ENCODE measurements at places on chromosomes 2 and 18. TPM values are rescaled to one million over a fixed set of nuclear protein-coding genes. Genes with fewer than 3 reads are reported as not detected.

Gene LYPD6B
- total RNA-seq, result 0.59 TPM

Gene TSN
- 30.6 TPM for total RNA-seq

Gene AQP4
- total RNA-seq, result 0.42 TPM

Gene TCF23
- total RNA-seq, result 0.05 TPM

GRCh38 chr18:10926621-10927161, 222.7 kb downstream of the PIEZO2 start:
- H3K4me1 ChIP-seq, result no peaks in the 10 kb centered on the region
- H3K36me3 ChIP-seq, result no peaks in the 10 kb centered on the region
- peak overlapping the region; percentile 36 for H3K27ac ChIP-seq

DNA sequence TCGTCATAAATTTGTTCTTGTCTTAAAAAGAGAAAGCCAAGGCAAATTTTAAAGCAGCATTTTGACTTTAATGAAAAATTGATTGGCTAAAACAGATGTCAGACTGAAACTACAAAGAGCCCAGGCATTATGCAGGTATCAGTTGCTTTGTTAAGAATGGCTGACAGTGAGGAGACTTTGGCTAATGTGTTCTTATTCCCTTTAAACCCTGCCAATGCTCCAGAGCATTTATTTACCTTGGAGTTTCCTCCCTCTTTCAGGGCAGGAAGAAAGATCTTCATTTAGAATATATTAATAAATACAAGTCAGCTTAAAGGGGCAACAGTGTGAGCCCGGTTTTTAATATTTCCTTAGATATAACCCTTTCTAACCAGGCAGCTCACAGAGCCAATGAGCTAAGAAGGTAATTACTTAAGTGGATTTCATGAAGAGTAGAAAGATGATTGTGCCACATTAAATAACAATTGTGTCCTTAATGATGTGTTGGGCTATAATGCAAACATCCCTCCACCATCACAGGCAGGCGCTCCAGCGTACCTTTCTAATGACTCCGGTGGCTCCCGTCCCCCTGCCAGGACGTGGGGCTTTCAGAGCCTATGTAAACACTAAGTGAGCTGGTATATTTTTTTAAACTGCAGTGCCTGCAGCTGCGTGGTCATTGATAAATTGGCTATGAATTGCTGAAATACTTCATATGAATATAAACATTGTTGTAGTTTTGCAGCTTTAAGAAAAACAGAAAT, 349.4 kb upstream of the POU3F3 start:
- no peaks in the 10 kb centered on the region for H3K36me3 ChIP-seq
- H3K4me3 ChIP-seq, result no peak overlapping the region
- no peak overlapping the region for H3K27ac ChIP-seq
- DNase-seq, result no peak
- no peaks in the 10 kb centered on the region for H3K4me1 ChIP-seq
- no peaks in the 10 kb centered on the region for H3K27me3 ChIP-seq

- no peak for DNase-seq
- H3K4me1 ChIP-seq, result no peaks in the 10 kb centered on the region
- H3K27ac ChIP-seq, result no peak overlapping the region
- H3K27me3 ChIP-seq, result no peaks in the 10 kb centered on the region
- H3K36me3 ChIP-seq, result peaks cover 33% of the 10 kb centered on the region
Measured at GRCh38 chr2:9967053-9967775, 15.7 kb downstream of the GRHL1 start.

GRCh38 chr2:60925994-60926740, 44.8 kb downstream of the REL start:
- no peak for DNase-seq
- no peak overlapping the region for H3K4me3 ChIP-seq
- peaks cover 21% of the 10 kb centered on the region for H3K36me3 ChIP-seq
- H3K4me1 ChIP-seq, result no peaks in the 10 kb centered on the region
- peak overlapping the region; percentile 70 for H3K27ac ChIP-seq

DNA sequence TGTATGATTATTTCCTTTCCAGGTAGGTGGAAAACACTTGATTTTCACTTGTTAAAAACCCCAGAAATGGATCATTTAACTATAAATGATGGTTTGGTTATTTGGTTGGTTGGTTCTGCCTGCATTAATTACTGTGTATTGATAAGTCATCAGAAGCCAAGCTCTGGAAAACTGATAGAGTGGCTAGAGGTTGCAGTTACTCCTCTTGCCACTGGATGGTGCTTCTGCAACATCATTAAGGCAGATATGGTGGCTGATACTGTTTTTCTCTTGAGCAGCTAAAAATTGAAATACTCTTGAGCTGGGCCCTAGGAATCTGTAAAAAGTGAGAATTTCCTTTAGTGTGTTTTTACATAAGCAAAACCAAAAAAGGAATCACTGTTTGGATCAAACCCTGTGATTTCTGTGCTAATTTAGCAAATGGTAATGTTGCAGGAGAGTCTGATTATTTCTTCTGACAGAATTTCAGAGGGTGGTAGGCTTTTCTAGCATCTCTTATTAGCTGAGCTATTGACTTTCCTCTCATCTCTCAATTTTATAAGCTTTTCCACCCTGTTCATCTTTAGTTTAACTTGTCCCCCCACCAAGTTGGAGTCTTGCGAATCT, 54.3 kb downstream of the RAB10 start:
- H3K27me3 ChIP-seq, result no peaks in the 10 kb centered on the region
- peaks cover 3% of the 10 kb centered on the region for H3K4me1 ChIP-seq
- no peak overlapping the region for H3K27ac ChIP-seq
- no peaks in the 10 kb centered on the region for H3K36me3 ChIP-seq

DNA sequence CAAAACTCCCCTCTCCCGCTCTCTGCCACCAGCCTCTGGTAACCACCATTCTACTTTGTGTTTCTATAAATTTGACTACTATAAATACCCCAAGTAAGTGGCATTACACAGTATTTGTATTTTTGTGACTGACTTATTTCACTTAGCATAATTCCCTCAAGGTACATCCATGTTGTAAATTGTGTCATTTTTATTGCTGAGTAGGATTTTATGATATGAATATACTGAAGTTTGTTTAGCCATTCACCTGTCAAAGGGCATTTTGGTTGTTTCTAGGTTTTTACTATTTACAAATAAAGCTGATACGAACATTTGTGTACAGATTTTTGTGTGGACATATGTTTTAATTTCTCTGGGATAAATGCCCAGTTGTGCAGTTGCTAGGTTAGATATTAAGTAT, 174.0 kb upstream of the MMADHC start:
- no peaks in the 10 kb centered on the region for H3K4me1 ChIP-seq
- H3K36me3 ChIP-seq, result no peaks in the 10 kb centered on the region
- no peak for DNase-seq
- no peak overlapping the region for H3K27ac ChIP-seq
- no peaks in the 10 kb centered on the region for H3K27me3 ChIP-seq
- no peak overlapping the region for H3K4me3 ChIP-seq

DNA sequence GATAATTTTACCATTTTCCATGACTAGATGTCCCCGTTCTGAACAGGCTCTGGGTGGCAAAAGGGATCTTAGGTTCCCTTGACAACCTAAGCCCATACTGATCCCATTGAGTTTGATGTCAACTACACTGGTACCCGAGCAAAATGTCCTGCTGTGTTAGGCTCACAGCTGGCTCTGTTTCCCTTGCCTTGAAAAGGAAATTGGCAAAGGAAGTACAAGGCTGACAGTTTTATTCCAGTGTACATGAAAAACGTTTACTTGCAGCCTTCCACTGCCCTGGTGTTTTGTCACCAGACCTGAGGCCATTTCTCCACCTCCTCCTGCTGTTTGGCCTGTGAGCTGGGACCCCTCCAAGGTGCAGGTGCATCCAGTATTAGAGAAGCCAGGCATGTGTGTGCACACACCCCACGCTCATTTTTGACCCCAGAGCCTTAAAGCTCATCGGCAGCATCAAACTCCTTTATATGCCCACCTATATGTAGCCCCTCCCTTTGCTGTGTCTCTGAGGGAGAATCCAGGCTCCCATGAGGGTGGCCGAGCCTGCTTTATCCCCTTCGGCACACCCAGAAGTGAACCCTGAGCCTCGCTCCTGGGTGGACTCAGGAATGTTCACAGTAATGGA, 171.3 kb downstream of the NDUFA10 start:
- H3K36me3 ChIP-seq, result no peaks in the 10 kb centered on the region
- no peak overlapping the region for H3K27ac ChIP-seq
- no peak overlapping the region for H3K4me3 ChIP-seq
- DNase-seq, result no peak
- peaks cover 9% of the 10 kb centered on the region for H3K27me3 ChIP-seq
- H3K4me1 ChIP-seq, result no peaks in the 10 kb centered on the region

Measured in liver (tissue), 10 donors.